ENCODE measurements at places on chromosomes 4 and X.

DNA sequence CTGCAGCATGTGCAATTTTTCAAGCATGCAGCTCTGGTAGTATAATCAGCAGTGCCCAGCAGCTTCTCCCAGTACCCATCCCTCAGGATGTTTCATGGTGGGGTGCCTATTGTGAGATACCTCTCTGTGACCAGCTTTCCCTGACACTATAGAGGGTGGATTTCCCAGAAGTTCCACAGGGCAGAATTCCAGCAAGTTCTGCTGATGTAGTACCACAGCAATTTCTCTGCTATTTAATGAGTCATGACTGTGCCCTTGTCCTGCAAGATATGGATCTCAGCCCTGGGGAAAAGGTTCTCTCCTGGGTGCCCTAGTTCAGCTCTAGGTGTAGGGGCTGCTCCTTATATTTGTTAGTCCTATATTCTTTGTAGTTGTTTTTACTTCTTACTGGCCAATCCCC, 174.8 kb downstream of the ENOX2 start:
- no peak for DNase-seq

DNA sequence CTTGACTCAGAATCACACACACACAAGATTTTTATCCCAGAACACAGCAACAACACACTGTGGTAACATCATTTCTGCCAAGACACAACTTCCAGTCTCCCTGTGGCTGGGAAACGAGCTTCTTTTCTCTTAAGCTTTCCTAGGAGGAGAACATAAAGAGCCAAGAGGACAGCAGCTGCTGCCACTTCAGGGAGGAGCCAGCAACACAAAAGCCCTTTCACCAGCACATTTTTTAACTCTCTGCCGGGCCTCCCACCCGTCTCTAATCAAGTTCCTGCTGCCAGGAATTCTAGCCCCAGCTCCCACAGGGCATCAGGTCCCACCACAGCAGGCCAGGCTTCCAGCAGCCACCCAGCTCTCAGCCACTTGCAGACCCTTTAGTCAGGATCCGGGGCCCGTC, 22.4 kb downstream of the FAT1 start:
- no peak for DNase-seq

- DNase-seq: no peak
Measured at GRCh38 chrX:71650333-71650969, 16.9 kb upstream of the LOC101059915 start.

DNA sequence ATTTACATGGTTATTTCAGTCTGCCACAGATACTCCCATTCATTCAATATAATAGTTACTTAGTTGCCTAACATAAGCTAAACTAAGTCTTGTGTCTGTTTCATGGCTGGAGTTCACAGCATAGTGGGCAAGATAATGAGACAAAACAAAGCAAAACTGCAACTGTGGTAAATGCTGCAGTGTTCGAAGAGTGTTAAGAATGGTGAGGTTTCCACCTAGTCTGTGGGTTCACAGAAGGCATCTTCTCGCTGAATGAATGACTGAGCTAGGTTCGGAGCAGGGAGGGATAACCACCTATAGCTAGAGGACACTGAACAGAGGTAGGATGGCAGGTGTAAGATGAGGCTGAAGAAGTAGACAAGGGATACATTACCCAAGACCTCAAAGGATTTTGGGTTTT, 171.0 kb downstream of the FBXW7 start:
- DNase-seq: no peak

DNA sequence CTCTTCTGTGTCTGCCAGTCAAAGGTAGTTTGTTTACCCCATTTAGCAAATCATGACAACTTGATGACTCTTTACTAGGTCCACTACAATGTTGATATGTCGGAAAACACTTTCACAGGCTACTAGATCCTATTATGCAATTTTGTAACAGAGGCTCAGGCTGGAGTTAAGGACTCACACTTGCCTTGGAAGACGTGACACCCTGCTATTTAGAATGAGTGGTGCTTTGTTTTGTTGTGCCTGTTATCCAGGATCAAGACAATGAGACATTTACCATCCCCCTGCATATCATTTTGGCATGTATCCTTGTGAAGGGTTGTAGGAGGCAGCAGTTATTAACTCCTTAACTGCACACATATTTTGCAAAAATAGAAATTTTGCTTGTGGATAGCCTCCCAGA, 263.7 kb downstream of the IL1RAPL1 start:
- no peak for DNase-seq

DNA sequence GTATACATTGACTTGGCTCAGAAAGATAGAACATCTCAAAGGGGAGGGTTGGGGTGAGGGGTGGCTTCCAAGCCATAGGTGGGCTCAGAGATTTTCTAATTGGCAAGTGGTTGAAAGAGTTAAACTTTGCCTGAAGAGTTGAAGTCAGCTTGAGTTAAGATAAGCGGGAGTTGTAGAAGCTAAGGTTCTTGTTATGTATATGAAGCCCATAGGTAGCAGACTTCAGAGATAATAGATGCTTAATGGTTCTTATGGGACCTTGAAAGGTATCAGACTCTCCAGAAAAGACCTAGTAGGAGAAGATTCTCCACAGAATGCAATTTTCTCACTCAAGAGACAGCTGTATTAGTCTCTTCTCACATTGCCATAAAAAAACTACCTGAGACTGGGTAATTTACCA, 599.1 kb upstream of the CPEB2 start:
- no peak for DNase-seq

DNA sequence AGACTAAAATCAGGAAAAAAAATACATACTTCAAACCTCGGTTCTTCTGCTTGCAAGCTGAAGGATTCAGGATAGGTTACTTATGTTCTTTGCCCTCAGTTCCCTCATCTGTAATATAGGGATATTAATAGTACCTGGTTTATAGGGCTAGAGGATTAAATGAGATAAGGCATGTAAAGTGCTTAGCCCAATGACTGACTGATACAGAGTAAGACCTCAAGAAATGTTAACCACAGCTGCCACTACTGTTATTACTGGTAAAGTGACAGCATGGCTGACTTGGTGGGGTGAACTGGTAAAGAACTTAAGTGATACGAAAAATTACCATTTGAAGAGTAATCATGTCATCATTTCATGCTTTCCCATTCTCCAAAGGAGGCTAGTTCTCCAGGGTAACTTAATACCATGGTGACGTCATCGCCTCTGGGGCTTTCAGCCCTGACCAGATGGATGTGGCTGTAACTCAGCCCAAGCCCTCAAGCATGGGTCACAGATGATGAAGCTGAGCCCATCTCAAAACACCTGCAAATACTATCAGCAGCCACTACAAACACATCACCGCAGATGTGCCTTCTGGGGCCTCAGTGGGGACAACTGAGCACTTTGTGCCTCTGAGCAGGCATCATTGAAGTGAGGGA, 44.5 kb upstream of the SCML1 start:
- no peak for DNase-seq

DNA sequence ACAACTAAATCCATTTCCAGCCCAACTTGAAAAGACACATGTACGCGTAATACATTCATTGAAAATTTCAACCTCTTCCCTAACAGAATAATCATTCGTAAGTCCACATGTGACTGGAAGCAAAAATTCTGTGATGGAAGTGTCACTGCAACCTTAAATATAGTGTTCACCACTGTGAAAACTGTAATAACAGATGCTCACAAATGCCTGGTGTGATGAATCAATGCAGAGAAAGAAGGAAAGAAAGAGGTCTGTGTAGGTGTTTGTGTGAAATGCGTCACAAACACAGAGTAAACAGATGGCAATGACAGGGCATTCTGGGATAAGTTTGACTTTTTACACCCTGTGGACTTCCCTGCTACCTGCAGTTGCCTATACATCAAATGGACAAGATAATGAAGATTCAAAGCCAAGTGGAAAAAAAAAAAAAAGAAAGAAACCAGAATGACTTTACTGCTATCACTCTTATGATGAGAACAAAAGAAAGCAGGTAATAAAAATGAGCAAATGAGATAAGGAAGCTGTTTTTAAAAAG, 123.3 kb downstream of the EPHA5 start:
- no peak for DNase-seq

DNA sequence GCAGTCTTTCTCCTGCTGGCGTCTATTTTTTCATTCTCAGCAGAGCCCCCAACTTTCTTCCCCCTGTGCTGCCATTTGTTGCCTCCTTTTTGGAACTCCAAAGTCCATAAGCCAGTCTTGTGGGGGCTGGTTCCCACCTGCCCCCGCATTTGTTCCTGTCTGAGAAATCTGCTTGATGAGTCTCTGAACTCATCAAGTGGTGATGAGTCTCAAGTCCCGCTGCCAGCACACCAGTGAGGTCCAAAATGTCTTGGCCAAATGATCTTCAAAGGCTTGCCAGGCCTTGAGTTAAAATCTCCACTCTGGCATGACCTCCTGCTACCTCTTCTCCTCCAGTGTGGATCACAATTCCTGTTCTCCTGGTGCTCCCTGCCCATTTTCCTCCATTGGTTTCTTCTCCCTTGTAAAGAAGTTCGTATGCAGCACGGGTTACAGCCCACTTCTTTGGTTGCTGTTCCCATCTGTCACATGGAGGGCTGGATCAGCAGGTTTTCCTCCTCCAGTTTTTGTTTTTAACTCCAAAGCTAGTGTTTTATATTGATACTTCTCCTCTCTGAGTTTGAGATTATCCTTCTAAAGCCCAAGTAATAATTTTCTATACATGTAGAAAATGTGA, 72.7 kb upstream of the LIMCH1 start:
- DNase-seq: no peak

DNA sequence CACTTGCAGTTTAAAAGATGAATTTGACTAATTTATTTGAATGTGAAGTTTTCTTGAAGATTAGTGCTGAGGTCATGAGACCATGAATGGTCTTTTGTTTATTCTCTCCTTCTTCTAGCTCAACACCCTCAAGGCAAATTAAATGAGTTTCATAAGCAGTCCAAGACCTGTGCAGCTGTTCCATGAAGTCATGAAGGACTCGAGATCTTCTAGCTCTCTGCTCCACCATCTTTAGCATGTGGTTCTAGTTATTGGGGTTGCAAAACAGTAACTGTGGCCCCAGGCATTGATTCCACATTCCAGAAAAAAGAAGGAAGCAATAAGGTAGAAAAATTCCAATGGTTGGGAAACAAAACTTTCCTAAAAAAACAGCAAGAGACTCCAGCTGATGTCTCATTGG, 84.2 kb upstream of the HS3ST1 start:
- no peak for DNase-seq

DNA sequence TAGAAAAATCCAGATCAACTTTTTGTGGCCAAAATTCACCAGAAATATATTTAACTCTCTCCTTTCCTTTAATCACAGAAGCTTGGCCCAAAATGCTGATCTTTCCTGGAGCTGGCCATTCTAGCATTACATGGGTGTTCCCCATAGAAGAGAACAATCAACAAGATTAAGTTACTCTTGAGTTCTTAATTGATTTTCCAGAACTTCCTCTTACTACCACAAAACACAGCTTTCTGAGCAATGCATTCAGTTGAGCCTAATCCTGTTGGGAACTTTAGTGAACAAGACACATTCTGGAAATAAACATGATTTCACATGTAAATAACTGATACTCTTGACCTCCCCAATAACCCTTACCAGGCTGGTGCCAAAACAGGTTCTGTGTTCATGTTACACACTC, 45.4 kb upstream of the STIM2 start:
- no peak for DNase-seq

DNA sequence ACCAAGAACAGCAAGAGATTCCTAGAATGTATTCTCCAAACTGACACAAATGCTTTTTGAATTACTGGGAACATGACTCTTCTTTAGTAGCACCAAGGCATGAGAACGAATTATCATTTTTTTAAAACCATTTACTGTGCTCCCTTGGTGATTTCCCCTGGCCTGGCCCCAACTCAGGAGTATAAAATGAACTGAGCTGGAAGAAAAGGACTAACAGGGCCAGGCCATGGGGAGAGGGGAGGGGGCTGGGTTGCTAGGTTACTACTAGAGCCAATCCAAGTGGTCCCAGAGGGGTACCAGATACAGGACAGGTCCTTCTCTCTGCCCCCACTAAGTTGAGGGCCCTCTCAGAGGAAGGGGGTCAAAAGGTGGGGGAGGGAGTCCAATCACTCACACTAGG, 23.1 kb downstream of the SASH3 start:
- DNase-seq: no peak

GRCh38 chrX:100413229-100413628, 3.2 kb upstream of the PCDH19 start:
- DNase-seq: peak; percentile 35

GRCh38 chr4:117825600-117825999, 208.7 kb upstream of the NDST3 start:
- DNase-seq: no peak

DNA sequence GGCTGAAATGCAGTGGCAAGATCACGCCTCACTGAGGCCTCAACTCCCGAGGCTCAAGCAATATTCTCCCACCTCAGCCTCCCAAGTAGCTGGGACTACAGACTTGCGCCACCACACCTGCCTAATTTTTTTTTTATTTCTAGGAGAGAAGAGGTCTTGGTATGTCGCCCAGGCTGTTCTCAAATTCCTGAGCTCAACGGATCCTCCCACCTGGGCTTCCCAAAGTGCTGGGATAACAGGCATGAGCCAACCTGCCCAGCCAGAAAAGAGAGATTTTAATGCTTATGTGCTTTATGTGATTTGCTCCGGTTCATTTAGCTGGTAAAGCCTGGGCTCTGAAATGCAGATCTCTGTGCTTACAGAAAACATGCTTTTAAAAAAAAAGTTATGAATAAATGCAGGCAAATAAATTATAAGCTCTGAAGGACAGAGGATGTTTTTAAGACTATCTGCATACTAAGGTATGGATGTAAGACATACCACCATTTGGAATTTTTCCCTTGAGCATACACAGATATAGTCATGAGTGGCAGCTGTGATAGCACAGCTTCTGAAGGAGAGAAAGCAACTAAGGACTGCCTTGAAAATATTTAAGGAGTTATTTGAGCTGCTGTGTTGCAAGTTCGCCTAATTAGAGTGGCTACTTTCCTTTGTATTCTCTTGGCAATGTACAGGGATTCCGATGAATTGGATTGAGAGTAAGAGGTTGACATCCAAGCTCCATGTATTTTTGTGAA, 13.8 kb downstream of the GUCY1B1 start:
- DNase-seq: no peak

- DNase-seq: no peak
Measured at GRCh38 chr4:38663090-38663800, 754 bp upstream of the KLF3 start.

DNA sequence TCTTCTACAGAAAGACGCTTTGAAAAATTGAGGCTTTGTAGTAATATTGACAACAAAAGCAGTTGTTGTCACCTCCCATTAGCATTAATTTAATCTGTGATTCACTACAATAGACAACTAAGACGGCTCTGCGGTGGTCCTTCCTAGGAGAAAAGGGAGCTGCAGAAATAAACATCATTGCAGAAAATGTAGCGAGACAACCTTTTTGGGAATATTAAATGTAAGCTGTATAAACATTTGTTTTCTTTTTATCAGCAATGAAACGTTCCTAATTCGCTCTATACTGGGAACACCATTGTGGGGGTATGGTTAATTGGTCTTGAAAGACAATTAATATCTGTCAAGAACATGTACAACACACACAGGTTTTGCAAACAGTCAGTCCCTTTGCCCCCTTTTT, 583.3 kb upstream of the TENM3 start:
- no peak for DNase-seq

- no peak for DNase-seq
Measured at GRCh38 chrX:31550158-31550557, 478.3 kb upstream of the FTHL17 start.
